ENCODE measurements at places on chromosomes 11 and 22.

- H3K27me3 ChIP-seq, result peaks cover 10% of the 10 kb centered on the region
- no peak overlapping the region for H3K27ac ChIP-seq
- peak; percentile 38 for DNase-seq
- H3K36me3 ChIP-seq, result peaks cover 4% of the 10 kb centered on the region
- H3K4me1 ChIP-seq, result peaks cover 33% of the 10 kb centered on the region
Observed at GRCh38 chr22:38843201-38843656, 599 bp downstream of the NPTXR start.

- peaks cover 14% of the 10 kb centered on the region for H3K27me3 ChIP-seq
- peaks cover 7% of the 10 kb centered on the region for H3K4me1 ChIP-seq
Observed at GRCh38 chr11:59206635-59207034, 6.1 kb downstream of the MPEG1 start.

DNA sequence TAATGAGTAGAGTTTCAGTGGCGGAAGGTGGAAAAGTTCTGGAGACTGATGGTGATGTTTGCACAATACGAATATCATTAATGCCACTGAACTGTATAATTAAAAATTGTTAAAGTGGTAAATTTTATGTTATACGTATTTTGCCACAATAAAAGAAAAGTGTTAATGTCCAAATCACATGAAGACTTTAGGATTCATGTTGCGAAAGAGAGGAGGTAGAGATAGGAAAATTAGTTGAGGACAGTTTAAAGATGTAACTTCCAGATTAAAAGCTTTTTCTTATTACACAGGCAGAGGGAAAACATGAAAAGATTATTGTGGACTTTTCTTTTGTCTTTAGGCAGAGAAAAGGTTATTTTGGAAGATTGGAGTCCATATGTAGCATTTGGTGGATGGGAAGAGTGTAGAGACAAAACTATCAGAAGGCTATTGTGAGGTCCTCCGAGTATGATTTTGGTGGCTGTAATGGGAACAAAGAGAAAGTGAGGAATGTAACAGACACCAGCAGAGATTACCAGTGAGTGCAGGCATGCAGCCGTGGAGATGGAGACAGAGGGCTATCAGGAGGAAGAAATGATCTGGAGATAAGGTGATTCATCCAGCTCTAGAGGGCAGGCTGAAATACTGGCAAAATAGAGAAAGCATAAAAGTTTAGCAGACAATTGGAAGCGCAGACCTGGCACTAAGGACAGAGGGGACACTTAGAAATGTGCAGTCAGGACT, 12.5 kb downstream of the VPS26B start:
- no peaks in the 10 kb centered on the region for H3K27me3 ChIP-seq
- DNase-seq, result no peak
- peaks cover 11% of the 10 kb centered on the region for H3K4me1 ChIP-seq
- peaks cover 22% of the 10 kb centered on the region for H3K36me3 ChIP-seq
- peak overlapping the region; percentile 42 for H3K27ac ChIP-seq
- H3K4me3 ChIP-seq, result no peak overlapping the region

- no peaks in the 10 kb centered on the region for H3K4me1 ChIP-seq
- peaks cover 12% of the 10 kb centered on the region for H3K27me3 ChIP-seq
- H3K36me3 ChIP-seq, result peaks cover 2% of the 10 kb centered on the region
Observed at GRCh38 chr11:19995145-19995544, 165.1 kb downstream of the DBX1 start.

GRCh38 chr22:23457380-23457985, 122.6 kb downstream of the IGLL1 start:
- peaks cover 6% of the 10 kb centered on the region for H3K4me1 ChIP-seq
- H3K4me3 ChIP-seq, result no peak overlapping the region
- H3K27me3 ChIP-seq, result peaks cover 42% of the 10 kb centered on the region
- no peak for DNase-seq

All from central memory CD8-positive, alpha-beta T cell (primary cell).